Activated CD8-positive, alpha-beta memory T cell treated with anti-CD3 and anti-CD28 coated beads for 48 hours (primary cell): ENCODE measurements at places on chromosomes 12 and 14.

DNA sequence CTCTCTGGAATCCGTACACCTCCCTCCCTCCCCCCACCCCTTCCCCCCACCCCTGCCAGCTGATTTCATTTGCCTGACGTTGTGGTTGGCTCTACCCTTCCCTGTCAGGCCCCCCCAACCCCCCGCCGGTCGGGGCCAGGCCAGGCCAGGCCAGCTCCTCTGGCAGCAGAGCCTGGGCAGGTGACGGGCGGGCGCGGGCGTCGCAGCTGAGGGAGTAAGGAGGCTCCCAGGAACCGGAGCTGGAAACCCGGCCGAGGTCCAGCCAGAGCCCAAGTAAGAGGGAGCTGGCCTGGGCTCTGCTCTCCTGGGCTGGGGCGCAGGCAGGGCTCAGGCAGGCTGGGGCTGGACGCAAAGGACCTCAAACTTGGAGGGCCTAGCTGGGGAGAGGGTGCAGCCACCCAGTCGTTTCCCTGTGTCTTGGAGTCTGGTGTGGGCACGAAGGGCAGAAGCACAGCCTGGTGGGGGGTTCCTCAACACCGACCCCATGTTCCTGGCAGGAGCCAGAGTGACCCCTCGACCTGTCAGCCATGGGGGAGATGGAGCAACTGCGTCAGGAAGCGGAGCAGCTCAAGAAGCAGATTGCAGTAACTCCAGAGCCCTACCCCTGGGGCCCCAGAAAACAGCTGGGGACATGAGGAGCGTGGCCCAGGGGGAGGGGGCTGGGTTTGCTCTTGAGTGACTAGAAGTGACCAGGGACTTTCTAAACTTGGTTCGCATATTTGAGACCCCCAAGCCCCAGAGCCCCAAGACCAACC is at the start of gene GNB3:
Gene GNB3 (plus strand): TSS at position 165 of the 755 bp plus-strand sequence. CDS start 363 bp downstream, at position 528.
- no peak for DNase-seq

- DNase-seq: no peak
These were observed 490.9 kb upstream of the TBX3 start for GRCh38 chr12:115174920-115175319.

DNA sequence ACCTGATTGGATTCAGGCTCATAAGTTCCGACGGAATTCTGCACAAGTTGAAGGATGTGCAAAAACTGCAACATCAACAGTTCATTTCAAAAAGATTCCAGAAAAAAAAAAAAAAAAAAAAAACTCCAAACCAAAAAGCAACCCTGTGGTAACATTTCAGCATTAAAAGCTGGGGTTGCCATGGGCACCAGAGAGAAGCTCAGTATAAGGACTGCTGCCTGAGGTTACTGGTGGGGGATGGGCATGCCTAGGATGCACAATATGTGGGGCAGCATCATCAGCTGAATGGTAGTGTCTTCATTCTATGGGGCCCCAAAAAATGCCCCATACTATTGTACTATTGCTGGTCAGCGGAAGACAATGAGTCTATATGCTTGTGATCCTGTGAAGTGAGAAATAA is 44.7 kb downstream of the MBIP start:
- no peak for DNase-seq

DNA sequence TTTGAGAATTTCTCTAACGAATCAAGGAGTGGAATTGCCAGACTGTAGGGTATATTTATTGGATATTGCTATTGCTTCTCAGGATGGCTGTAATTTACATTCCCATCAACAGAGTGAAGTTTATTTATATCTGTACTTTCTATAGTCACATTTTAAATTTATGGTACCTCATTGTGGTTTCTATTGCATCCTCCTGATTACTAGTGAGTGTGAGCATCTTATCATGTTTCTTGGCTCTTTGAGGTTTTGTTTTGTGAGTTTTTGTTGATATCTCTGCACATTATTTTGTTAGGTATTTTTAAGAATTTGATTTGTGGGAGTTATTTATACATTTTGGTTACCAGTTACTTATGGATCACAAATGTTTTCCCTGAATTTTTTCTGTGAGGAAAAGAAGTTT is 13.9 kb downstream of the DNM1L start:
- DNase-seq: no peak

GRCh38 chr14:56118611-56119181 is 485 bp downstream of the PELI2 start:
- no peak for DNase-seq

GRCh38 chr14:54329082-54329695 is 67.6 kb upstream of the CDKN3 start:
- DNase-seq: no peak

- no peak for DNase-seq
These were observed 84.9 kb upstream of the EVL start for GRCh38 chr14:99980299-99980698.

DNA sequence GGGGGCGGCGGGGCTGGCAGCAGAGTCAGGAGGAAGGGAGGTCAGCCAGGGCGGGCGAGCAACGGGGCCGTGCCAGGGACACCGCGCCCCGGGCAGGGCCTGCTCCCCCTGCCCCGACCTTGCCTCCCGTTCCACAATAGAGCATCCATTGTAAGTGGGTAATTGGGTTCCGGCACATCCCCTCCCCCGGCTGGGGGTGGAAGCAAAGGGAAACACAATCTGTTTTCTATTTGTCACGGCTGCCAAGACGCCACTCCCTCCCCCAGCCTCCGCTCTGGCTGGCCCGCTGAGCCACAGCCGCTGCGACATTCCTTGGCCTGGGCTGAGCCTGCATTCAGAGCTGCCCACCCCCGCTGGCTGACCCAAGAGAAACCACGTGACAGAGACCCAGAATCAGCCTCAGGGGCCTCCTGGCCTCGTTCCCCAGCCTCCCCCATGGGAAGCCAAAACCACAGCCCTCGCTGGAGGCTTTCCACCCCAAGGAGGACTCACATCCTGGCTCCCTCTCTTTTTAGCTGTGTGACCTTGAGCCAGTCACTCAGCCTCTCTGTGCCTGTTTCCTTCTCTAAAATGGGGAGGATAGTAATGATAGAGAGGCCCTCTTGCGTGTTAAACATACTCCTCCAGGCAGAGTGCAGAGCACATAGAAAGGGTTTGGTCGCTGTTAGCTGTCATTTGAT is 117.6 kb downstream of the SCARB1 start:
- DNase-seq: no peak

DNA sequence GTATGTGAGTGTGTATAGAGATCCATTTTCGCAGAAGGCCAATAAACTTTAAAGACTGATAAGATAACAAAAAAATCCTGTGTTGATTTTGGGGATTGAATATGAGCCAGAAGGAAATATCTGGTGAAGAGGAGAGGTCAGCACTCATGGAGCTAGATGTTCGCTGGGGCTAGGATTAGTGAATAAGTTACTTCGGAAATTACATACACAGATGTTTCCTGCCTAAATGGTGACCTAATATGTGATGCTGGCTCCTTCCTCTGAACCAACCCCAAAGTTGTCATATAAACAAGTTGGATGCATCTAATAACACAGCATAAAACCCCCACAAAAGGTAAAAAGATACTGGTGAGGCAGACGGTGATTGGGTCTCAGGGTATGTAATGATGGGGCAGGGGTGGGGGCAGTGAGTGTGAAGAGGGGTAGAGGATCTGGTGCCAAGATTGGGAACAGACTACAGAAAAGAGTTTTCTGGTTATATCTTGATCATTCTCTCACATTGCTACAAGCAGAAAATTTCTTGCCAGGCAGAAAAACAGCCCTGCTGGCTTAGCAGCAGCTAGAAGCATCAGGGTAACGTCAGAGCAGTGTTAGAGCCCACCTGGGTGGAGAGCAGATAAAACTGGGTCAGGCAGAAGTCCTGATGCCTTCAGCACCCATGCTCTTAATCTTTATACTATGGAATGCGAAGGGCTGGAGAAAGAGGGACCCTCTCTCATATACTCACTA is 140.4 kb upstream of the GZMB start:
- no peak for DNase-seq

GRCh38 chr12:111182382-111182781 is 186.5 kb downstream of the PHETA1 start:
- no peak for DNase-seq

DNA sequence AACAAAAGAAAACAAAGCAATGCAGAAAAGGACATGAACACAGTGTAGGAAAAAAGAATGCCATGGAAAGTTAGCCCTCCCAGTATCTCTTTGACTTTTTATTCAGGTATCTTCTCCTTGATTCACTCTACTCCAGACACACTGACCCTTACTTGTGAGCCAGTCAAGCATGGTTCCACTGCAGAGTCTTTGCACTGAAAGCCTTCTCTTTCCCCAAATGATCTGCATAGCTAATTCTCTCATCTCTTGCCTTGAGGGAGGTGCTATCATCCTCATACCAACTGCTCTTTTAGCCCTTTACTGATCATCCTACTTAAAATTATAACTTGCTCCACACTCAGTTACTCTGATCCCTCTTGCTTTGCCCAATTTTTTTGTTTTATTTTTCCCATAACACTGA is 101.2 kb upstream of the SLC16A7 start:
- DNase-seq: no peak

DNA sequence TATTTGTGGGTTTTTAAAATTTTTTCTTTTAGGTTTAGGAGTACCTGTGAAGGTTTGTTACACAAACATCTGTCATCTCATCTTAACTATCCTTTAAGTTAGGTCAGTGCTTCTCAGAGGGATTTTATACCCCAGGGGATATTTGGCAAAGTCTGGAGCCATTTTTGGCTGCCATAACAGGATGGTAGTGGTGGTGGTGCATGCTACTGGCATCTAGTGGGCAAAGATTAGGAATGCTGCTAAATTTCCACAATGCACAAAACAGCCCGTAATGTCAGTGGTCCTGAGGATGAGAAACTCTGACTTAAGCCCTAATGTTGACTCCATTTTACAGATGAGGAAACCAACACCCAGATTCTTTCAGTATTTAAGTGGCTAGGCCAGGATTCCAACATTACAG is 85.2 kb upstream of the MYF6 start:
- DNase-seq: no peak

- no peak for DNase-seq
These were observed 43.2 kb downstream of the MYBPC1 start for GRCh38 chr12:101637936-101638335.

DNA sequence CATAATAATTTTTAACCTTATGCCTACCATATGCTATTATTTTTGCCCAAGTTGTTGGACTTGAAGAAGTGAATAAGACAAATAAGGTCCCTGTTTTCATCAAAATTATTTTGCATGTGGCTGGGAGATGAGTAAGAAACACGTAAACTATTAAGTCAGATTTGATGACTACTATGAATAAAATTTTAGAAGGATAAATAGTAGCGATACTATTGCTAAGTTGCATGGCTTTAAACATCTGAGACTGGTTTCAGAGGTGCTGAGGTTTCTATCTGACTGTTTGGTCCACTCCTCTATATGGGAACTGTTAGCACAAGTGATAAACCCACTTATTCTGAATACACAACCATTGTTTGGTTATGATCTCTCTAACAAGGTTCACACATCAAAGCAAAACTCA is 674.3 kb upstream of the MDGA2 start:
- DNase-seq: no peak

DNA sequence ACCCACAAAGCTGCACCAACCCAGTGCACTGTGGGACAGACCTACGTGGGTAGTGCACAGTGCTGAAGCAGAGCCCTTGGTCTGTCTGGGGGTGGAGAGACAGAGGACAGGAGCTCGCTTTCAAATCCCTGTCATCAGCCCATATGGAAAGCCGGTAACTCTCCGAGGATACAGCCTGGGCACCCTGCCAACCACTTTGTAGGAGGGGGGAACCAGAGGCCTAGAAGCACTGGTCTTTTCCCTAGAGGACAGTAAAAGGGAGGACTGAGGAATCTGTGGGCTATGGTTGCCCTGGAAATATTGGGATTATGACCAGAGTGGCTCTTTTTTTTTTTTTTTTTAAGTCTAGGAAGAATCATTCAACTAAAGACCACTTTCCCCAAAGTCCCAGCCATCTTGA is 74.3 kb downstream of the MAP3K9 start:
- no peak for DNase-seq

- DNase-seq: no peak
These were observed 137.2 kb upstream of the DHRS4 start for GRCh38 chr14:23816371-23816770.

DNA sequence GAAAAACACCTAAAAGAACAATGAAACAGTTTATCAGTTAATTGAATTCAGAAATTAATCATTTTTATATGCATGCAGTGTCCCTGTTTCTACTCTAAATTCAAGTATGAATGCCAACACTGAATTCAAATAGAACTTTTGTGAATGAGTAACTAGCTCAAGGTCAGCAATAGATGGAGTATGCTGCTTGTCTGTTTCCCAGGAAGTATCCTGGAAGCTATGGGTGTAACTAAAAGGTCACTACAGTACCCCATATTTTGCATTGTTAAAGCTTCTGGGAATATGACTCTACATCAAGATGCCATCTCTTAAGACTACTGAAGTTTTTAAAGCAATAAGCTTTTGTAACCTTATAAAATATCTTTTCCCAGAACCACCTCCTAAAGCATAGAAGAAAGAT is 681.4 kb upstream of the FBXO33 start:
- DNase-seq: no peak

DNA sequence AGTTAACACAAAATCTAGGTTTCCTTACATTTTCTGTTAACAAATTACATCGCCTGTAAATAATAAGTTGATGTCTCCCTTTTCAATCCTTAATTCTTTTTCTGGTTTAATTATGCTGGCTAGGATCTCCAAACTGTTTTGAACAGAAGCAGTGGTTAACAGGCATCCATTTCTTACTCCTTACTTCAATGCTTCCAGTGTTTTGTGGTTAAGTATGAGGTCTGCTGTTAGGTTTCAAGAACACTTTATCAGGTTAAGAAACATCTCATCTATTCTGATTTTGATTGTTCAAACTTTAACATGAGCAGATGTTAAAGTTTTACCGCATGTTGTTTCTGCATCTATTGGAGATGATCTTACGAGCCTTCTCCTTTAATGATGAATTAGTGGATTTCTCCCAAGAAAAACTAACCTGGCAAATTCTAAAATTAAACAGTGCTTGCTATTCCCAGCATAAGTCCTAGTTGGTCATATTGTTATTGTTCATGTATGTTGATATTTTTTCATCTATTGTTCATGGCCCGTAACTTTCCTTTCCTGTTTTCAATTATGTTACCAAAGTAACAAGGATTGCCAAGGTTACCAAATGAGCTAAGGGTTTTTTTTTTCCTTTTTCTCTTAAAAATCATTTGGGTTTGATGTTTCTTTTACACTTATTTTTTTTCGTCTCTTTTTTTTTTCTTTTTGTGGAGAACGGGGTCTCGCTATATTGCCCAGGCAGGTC is 33.4 kb downstream of the POLE start:
- DNase-seq: no peak

DNA sequence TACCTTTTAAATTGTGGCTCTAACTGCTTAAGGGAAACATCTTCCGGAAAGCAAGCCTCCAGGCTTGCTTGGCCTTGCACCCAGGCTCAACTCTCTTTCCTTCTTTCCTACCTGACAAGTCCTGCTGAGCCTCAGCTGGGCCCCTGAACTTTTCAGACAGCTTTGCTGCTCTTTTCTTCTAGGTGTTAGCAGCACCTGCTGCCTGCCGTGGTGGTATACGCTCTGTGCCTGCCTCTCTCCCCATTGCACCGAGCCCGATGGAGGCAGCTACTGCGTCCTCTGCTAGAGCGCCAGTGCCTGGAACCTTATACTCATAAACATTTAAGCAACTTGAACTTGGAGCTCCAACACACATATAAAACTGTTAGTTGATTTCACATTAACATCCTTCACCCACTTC is 195.7 kb downstream of the ANO6 start:
- DNase-seq: no peak
